NCI-H1436 (cell line): ENCODE measurements at places on chromosomes 7 and 10.

DNA sequence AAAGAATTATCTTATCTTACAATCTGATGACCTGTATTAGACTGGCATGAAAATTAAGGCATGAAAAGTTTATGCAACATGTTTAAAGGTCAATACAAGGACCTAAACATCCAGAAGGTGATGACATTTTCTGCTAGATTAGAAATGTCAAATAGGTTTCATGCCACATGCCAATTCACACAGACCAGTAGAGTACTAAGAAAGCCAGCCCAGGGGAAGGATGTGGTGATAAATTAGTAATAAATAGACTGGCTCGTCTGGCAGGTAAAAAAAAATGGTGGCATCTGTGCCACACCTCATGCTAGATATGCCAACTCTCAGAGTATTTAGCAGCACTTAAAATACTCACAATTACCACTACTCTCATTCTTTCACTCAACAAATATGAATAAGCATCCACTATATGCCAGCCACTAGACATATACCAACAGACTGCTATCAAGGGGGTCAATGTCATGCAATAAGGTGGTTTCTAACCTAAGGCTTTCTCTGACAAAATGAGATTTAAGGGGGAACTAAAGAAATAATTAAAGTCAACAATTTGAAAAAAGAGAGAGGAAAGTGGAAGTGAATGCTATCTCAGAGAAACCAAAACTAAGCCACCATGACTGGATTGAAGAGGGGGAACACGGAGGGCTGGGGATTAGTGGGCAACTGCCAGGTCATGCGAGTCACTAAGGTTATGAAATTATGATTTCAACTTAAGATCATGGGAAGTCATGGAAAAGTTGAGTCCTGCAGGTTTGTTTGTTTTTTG lies 83.5 kb downstream of the SGMS1 start:
- DNase-seq = no peak

GRCh38 chr7:32948202-32948601 lies 9.0 kb upstream of the FKBP9 start:
- no peak for DNase-seq

- DNase-seq = no peak
Measured at GRCh38 chr10:110413049-110413783, 84.5 kb upstream of the DUSP5 start.

- no peak for DNase-seq
Measured at GRCh38 chr10:48332871-48333216, 26.4 kb downstream of the MAPK8 start.

GRCh38 chr7:138307633-138308032 lies 152.4 kb upstream of the TRIM24 start:
- no peak for DNase-seq

GRCh38 chr7:140005341-140005740 lies 57.4 kb downstream of the PARP12 start:
- no peak for DNase-seq

GRCh38 chr10:92574548-92575261 lies 812 bp upstream of the IDE start:
- DNase-seq = no peak

GRCh38 chr10:133124357-133125211 lies 35.4 kb upstream of the KNDC1 start:
- DNase-seq = no peak

GRCh38 chr7:73358590-73359275 lies 30.8 kb downstream of the FKBP6 start:
- no peak for DNase-seq

DNA sequence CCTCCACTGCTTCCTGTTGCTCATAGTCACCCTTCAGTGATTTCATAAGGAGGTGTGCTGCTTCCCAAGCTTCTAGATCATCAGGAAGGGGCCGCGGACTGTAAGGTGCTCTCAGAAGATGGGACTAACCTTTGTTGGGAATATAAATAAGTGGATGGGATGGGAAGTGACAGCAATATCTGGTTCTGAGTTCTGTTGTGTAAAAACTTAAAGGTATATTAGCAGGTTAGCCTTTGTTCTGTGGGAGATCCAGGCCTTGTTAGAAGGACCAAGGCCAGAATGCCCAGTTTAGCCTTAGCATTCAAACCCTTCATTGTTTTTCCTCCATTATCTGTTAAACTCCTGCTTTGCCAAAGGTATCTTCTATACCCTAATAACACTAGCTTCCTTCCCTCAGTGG lies 12.4 kb downstream of the BUB3 start:
- no peak for DNase-seq

GRCh38 chr7:3301831-3302618 lies 973 bp downstream of the SDK1 start:
- DNase-seq = peak; percentile 28

DNA sequence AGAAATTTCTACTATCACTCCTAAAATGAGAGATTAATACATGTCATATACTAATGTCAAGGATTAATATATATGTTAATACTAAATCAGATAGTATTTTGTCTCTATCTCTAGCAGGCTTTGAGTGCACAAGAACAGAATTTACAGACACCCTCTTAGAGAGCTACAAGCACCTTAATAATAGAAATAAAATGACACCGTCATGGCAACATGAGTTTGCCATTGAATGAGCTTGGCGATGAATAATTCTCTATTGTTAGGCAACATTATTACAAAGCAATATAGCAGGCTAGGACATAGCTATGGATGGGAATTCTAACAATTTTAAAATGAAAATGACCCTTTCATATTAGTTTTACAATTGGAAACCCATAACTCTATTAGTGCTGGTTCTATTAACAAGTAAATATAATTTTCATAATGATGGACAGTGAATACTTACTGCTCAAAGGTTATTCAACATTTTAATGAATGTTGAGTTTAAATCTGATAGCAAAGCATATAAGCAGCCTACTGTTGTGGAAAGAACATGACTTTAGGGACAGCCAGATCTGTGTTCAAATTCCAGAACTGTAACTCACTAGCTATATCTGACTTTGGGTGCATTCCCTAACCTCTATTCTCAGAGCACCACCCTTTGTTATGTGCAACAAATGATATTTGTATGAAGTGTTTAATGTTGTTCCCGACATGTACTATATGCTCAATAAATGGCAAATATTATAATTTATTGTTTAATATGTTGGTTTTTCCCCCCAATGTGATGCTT lies 184.5 kb upstream of the DKK1 start:
- DNase-seq = no peak

DNA sequence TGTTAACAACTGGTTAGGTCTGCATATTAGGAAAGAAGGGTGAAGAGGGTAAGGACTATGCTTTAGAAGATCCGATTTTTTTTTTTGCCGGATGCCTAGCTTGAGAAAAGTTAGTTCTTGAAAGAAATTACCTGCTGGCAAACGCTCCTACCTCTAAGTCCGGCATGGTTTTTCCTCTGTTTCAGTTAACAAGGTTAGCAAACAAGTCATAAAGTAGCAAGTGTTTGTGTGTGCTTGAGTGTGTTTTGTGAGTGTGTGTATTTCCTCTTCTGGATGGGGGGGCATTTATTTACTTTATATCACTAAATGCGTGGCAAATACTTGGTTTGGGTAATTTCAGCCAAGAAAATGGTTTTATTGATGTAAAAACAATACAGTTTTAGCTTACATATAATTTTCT lies 195.6 kb downstream of the SUGCT start:
- no peak for DNase-seq

GRCh38 chr10:133361773-133362441 lies 4.1 kb upstream of the FUOM start:
- no peak for DNase-seq

DNA sequence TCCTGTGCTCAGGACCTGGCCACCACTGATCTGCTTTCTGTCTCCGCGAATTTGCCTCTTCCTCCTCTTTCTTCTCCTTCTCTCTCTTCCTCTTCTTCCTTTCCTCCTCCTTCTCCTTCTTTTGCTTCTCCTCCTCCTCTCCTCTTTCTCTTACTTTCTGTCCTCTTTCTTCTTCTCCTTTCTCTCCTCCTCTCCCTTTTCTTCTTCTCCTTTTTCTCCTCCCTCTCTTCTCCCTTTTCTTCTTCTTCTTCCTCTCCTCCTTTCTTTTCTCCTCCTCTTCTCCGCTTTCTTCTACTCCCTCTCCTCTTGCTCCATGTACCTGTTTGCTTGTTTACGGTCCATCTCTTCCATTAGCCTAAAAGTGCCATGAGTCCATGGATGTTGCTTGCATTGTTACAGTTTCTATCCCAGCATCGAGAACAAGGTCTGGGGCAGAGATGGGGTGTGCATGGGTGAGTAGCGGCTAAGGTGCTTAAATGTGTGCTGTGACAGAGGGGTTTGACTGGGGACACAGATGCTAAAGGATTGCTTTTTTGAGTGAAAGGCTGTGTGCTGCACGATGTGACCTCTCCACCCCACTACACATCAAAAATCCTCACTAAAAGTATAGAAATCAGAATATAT lies 7.7 kb downstream of the SH2D4B start:
- DNase-seq = no peak

DNA sequence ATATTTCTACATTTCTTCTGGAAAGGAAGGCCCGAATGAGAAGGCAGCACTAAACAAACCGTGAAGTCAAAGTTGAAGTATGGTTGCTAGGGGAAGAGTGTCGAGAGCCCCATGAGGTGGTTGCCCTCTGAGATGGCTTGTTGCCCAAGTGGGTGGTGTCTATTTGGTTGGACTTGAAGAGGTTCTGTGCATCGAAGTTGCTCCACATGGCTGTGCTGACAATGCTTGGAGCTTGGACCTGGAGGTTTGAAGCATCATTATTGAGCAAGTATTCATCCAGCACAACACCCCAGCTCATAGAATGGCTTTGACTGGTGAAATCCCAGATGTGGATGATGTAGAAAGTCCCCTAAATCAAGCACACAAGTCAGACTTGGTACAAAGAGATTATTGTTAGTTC lies 165.2 kb upstream of the CDCA7L start:
- no peak for DNase-seq

DNA sequence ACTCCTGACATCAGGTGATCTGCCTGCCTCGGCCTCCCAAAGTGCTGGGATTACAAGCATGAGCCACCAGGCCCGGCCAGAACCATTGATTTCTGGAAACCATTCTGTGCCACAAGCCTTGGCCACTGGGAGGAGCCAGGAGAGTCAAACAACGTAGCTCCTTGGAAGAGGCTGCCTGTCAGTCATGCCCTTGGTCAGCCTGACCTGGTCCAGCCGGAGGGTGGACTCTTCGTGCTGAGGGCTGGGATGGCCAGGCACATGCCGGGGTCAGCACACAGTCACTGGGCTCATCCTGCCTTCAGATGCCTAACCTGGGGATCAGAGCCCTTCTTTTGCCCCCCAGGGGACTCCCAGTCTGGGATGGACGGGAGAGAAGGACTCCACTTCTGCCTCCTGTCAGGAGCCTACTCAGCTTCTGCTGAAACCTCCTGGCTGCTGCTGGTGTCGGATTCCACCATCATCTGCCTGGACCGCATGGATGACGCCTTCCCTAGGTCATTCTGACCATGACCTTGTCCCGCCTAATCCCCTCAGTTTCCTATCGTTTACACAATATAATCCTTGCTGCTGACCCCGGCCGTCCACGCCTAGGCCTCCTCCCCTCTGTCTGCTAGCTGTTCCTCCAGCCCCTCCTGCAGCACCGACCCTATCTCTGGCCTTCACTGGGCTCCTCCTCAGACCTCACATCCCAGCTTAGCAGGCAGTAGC lies 30.4 kb downstream of the TMEM270 start:
- no peak for DNase-seq

GRCh38 chr7:44244282-44244681 lies 43.5 kb downstream of the YKT6 start:
- no peak for DNase-seq

GRCh38 chr7:41925946-41926345 lies 223.1 kb upstream of the INHBA start:
- DNase-seq = no peak

DNA sequence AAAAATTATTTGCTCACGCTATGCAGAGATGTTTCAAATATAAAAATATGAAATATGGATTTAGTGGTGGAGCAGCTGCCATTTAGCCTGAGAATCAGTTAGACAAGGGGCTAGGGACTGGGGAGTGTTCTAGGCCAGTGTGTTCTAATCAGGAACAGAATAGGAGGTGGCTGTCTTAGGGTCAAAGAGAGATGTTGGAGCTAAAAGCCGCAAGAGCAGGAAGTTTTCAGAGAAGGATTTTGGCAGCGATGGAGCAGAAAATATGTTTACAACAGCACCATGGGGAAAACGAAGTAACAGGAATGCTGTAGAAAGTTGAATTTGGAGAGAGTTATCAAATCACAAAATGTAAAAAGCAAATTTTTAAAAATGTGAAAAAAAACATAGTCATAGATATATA lies 314.0 kb upstream of the SEMA3A start:
- DNase-seq = no peak

- no peak for DNase-seq
Measured at GRCh38 chr7:70571403-70571934, 560.5 kb upstream of the GALNT17 start.

DNA sequence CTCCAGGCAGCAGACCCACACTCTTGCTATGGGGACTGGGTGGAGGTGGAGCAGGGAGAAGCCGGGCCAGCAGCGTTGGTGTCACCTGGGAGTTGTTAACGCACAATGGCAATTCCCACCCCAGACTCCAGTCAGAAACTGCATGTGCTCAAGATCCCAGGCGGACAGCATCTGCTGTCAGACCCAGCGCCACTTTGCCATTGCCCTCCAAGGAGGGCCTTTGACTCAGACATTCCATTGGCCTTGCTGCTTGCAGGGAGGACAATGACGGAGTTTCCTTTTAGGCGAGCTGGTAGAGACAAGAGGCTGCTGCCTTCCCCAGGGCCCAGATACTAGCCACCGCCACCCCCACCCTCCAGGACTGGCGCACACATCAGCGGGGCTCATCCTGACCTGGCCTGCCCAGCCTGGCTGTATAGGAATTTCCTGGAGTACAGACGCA lies 34.5 kb downstream of the ZNF775 start:
- no peak for DNase-seq

DNA sequence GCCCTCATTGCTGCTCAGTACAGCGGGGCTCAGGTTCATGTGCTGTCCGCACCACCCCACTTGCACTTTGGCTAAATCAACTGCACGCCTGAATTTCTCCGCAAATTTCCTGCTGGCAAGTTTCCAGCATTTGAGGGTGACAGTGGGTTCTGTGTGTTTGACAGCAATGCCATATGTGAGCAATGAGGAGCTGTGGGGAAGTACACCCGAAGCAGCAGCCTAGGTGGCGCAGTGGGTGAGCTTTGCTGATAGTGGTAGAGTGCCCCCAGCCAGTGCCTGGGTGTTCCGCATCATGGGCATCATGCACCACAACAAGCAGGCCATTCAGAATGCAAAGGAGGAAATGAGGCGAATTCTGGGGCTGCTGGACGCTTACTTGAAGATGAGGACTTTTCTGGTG lies 103.9 kb upstream of the POT1 start:
- DNase-seq = no peak

- DNase-seq = no peak
Measured at GRCh38 chr7:730501-731439, 3.7 kb upstream of the PRKAR1B start.

GRCh38 chr10:93342921-93343320 lies 139.2 kb downstream of the MYOF start:
- no peak for DNase-seq
